ENCODE measurements at places on chromosomes 3 and 15.

GRCh38 chr15:68518785-68519430 lies 59.9 kb upstream of the CORO2B start:
- peak; percentile 13 for DNase-seq

- DNase-seq = no peak
Observed at GRCh38 chr15:48565560-48566482, 79.7 kb downstream of the FBN1 start.

GRCh38 chr3:177430653-177431052 lies 233.4 kb upstream of the TBL1XR1 start:
- DNase-seq = no peak

- no peak for DNase-seq
Observed at GRCh38 chr15:25181293-25182097, 226.7 kb downstream of the SNRPN start.

DNA sequence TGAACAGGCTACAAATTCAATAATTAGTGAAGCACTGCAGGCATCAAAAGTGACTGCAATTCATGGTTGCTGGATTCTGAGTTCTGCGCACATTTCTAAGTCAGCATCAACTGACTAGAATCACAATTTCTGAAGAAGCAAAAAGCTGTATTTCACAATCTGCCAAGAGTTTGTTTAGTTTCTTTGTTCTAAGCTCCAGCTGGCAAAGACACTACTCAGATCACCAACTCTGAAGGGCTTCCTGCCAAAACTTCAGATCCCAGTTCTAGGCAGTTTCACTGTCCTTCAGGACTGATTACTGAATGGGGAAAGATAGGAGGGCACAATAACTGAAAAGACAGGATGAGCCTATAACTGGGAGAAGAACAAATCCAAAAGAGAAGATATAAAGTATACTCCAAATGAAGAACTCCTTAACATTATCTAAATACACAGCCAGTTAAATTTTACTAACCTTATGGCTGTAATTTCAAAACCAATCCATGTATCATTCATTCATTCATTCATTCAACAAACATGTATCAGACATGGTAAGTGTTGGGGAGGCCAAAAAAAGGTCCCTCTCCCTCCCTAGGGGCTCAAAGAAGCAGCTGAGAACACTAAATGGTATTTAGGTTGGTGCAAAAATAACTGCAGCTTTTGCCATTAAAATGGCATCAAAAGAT lies 17.1 kb downstream of the TJP1 start:
- no peak for DNase-seq

- DNase-seq = no peak
Observed at GRCh38 chr3:166405896-166406295, 568.7 kb upstream of the BCHE start.

DNA sequence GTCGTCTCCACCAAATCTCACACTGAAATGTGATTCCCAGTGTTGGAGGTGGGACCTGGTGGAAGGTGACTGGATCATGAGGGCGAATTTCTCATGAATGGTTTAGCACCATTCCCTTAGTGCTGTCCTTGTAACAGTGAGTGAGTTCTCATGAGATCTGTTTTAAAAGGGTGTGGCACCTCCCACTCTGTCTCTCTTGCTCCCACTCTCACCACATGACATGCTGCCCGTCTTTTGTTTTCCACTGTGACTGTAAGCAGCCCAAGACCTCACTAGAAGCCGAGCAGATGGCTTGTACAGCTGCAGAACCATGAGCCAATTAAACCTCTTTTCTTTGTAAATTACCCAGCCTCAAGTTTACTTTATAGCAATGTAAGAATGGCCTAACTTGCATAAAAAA lies 21.2 kb downstream of the RAD18 start:
- DNase-seq = no peak

GRCh38 chr3:144054766-144055165 lies 83.1 kb downstream of the DIPK2A start:
- no peak for DNase-seq

GRCh38 chr3:100609963-100610362 lies 562 bp downstream of the ADGRG7 start:
- DNase-seq = no peak

GRCh38 chr15:41870689-41871081 lies 23.2 kb downstream of the SPTBN5 start:
- peak; percentile 47 for DNase-seq

GRCh38 chr3:129441215-129441614 lies 1.2 kb downstream of the IFT122 start:
- peak; percentile 23 for DNase-seq

DNA sequence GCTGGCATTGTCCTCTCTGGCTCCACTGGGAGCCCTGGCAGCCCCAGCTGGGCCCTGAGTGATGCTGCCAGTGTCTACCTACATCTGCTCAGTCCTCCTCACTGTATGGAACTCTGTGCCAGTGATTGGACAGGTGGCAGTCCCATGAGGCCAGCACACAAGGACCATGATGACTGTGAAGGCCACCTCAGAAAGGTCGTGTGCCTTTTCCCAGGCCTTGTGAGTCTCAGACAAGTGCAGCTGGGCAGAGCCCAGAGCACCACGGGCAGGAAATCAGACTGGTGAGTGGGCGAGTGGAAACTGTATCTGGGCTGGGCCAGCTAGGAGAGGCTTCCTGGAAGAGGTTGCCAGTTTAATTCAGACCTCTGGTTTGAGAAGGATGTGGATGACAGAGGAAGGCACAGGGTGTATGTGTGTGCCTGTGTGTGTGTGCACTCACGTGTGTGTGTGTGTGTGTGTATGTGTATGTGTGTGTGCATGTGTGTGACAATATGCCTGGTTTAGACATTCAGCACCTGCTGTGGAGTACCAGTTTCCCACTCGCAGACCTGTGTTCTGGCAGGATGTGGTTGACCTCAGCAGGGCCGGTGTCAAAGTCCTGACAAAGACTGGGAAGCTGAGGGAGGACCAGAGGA lies 7.0 kb downstream of the MAPKAPK3 start:
- DNase-seq = peak; percentile 31

GRCh38 chr3:27578032-27578431 lies 93.8 kb upstream of the SLC4A7 start:
- no peak for DNase-seq

DNA sequence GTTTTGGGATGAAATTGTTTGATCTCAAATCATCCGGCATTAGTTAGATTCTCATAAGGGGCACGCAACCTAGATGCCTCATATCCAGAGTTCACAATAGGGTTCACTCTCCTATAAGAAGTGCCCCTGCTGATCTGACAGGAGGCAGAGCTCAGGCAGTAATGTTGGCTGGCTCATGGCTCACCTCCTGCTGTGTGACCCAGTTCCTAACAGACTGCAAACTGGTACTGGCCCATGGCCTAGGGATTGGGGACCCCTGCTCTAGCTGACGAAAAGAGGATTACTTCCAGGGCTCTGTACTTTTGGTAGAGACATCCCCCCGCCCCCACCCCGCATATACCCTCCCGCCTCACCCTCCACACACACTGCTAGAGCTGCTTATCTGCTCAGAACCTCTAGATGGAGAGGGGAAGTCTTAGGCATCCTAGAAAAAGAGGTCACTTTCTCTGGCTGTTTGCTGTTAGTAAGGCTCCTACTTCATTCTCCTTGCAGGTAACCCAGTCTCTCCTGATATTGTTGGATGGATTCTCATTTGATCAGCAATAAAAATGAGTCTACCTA lies 923.1 kb downstream of the CADM2 start:
- DNase-seq = no peak

GRCh38 chr3:13824521-13825310 lies 55.2 kb downstream of the WNT7A start:
- DNase-seq = no peak

DNA sequence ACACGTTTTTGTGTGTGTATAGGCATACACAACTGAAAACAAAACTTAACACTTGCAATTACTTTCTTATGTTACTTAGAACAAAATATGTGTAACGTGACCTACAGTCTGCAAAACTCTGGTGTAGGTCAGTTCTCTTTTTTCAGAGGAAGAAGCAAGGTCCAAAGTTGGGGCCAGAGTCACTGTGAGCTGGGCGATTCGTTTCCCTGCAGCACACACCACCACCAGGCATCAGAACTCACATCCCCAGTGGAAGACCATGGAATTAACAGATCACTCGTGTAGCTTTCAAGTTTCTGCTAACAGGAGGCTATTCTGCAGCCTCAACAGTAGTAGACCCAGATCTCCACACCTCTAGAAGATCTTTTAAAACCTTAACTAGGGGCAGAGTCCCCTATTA lies 25.8 kb downstream of the ANP32A start:
- DNase-seq = peak; percentile 49

DNA sequence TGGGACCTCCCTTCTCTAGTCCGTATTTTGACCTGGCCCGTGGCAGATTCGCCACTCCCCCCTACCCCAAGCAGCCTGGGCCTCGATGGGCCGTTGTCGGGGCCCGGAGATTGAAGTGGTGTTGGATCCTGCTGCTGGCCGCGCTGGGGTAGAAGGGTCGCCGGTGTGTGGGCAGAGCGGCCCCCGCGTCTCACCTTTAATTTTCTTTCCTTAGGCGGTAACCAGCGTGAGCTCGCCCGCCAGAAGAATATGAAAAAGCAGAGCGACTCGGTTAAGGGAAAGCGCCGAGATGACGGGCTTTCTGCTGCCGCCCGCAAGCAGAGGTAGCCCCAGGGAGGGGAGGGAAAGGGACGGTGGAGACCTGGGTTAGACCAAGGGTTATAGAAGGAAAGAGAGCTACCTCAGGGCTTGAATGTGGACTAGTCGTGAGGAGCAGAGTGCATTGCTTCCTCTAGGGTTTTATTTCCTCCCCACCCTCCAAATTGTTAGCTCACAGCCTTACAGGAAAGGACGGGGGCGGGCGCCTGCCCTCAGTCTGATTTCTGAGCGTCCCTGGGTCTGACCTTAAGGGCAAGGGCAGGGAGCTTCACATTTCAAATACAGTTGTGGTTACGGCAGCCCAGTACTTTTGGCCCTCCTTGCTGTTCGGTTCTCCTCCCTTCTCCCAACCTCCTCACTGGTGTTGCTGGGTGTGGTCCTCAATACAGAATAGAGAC lies 799 bp downstream of the SERF2 start:
- DNase-seq = no peak

All from MV-4-11 (cell line).